ENCODE measurements at places on chromosomes 7 and 10. TPM values are rescaled to one million over a fixed set of nuclear protein-coding genes. Genes with fewer than 3 reads are reported as not detected.

Gene KAZALD1
- 11.0 TPM for total RNA-seq

DNA sequence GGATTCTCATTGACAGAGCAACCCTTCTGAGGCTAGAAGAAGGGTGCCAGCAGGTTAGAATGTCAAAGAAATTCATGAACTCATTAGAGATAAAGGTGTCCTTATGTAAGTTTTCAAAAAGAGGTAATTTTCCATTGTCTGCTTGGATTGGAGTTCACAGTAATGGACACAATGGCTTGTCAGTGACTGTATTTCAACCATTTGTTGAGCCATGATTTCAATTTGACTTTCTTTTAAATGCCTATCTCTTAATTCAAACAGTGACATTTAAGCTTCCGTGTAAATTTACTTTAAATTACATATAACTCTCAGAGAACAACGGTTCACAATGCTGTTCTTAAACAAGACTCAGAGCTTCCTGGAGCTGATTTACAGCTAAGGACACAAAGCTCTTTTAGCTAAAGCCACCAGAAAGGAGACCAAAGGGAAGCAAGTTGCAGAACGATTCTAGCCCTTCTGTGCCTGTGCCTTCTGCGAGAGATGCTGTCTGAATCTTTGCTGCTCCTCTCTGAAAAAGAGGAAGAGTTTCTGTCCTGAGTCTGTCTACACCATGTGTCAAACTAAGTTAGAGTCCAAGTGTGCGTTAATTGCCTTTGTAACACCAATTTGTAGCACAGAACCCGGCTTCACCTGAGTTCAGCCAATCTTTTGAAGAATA, 42.2 kb upstream of the PFKP start:
- H3K27ac ChIP-seq, result no peak overlapping the region
- no peaks in the 10 kb centered on the region for H3K36me3 ChIP-seq
- H3K4me3 ChIP-seq, result no peak overlapping the region
- no peaks in the 10 kb centered on the region for H3K4me1 ChIP-seq
- DNase-seq, result no peak

- H3K27me3 ChIP-seq, result no peaks in the 10 kb centered on the region
- no peak overlapping the region for H3K4me3 ChIP-seq
- DNase-seq, result no peak
- no peak overlapping the region for H3K27ac ChIP-seq
These were observed 218.0 kb downstream of the CREB5 start for GRCh38 chr7:28630350-28630749.

DNA sequence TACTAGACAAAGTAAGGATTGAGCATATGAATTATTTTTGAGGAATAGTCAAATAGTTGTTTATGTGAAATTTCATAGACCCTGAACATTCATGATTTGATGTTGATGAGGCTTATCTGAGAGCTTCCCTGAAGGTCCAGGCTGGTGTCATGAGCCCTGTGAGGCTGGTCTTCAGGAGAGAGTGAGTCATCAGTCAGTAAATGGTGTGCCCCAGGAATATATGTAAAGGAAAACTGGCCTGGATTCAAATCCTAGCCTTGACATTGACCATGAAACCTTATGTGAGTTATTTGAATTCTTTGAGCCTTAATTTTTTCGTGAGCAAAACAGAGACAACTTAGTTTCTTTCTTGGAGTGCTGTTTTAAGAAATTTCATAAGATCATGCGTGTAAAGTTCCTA, 6.2 kb downstream of the TMEM236 start:
- no peak for DNase-seq
- H3K4me1 ChIP-seq, result no peaks in the 10 kb centered on the region
- H3K27me3 ChIP-seq, result no peaks in the 10 kb centered on the region
- H3K4me3 ChIP-seq, result no peak overlapping the region

DNA sequence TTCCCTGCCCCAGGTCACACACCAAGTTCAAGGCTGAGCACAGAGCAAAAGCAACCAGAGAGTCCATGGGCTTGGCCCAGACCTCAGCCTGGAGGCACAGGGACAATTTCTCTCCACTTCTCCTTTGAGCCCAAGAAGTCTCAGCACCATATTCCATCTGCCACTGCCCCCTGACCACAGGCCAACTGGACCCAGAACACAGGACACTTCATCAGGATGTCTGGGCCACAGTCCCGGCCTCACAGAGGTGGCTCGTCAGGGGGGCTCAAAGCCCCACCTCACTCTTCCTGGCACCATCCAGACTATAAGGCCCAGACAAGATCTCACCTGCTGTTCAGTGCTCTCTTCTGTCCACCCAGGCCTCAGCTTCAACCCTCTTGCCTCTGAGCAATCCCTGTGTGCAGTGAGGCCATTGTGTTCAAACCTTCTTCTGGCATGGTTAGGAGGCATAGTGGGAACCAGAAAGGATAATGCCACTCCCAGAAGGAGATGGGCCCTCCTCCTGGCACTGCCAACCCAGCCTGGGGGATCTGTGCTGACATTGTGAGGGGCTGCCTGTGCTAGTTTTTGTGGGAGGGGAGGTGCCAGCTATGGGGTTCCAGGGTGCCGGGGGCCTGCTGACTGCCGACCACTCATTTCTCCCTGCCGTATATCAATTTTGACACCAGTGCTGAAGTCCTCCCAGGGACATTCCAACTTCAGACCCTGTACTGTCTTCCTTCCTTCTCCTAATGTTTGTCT, 49.7 kb upstream of the ANTXRL start:
- H3K27me3 ChIP-seq, result no peaks in the 10 kb centered on the region
- H3K27ac ChIP-seq, result no peak overlapping the region
- no peak overlapping the region for H3K4me3 ChIP-seq
- no peaks in the 10 kb centered on the region for H3K36me3 ChIP-seq
- no peaks in the 10 kb centered on the region for H3K4me1 ChIP-seq

GRCh38 chr10:47095211-47095610, 184.0 kb downstream of the PTPN20 start:
- H3K4me1 ChIP-seq, result no peaks in the 10 kb centered on the region
- H3K36me3 ChIP-seq, result no peaks in the 10 kb centered on the region
- H3K27me3 ChIP-seq, result no peaks in the 10 kb centered on the region
- no peak for DNase-seq
